ENCODE measurements at places on chromosomes 5 and 9. TPM values are rescaled to one million over a fixed set of nuclear protein-coding genes. Genes with fewer than 3 reads are reported as not detected.

The CYFIP2 gene
- total RNA-seq: 497 TPM

The HAPLN1 gene
- not detected for total RNA-seq

The FOXB2 gene
- not detected for total RNA-seq

The CNTNAP3 gene
- total RNA-seq: not detected

The MYORG gene
- 0.72 TPM for total RNA-seq

All from T-cell (primary cell).